ENCODE measurements at places on chromosomes 2 and 18.

DNA sequence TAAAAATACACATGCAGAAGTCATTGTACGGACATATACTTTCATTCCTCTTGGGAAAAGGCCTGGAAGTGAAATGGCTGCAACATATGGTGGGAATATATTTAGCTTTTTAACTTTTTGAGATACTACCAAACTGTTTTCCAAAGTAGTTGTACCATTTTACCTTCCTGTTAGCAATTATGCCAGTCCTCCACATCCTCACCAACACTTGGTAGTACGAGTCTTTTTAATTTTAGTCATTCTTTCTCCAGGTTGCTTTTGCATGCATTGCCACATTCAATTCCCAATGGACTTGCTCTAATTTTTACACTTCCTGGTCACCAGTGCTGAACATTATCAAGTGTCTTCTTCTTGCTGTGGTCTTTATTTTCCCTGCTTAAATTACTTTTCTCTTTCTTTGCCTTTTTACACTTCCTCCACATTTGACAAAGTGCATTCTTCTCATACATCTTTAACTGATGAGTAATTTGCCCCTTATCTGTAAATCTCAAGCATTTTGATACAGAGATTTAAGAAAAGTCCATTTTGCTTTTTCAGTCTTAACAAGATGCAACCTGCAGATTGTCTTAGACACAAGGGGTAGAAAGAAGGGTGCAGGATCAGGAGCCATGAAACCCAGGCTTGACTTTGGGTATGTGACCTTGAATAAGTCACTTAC is 14.5 kb downstream of the VIT start:
- DNase-seq: no peak

GRCh38 chr18:35852786-35853185 is 119.7 kb upstream of the RMP24 start:
- no peak for DNase-seq

DNA sequence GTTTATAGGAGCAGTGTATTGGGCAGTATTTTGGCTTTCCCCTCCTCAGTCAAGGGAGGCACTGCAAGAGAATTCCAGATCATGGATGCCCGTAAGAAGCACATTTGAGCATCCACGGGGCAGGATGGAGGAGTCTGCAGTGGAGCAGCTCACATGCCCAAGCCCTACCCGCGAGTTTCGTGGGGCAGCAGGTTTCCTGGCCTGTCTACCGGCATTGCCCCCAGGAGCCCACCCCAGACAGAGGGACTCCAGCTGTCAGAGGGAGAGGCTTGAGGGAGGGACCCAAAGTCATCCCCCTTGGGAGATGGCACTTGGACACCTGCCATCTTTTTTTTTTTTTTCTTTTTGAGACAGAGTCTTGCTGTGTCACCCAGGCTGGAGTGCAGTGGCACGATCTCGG is 31.3 kb downstream of the TMEM177 start:
- DNase-seq: no peak

DNA sequence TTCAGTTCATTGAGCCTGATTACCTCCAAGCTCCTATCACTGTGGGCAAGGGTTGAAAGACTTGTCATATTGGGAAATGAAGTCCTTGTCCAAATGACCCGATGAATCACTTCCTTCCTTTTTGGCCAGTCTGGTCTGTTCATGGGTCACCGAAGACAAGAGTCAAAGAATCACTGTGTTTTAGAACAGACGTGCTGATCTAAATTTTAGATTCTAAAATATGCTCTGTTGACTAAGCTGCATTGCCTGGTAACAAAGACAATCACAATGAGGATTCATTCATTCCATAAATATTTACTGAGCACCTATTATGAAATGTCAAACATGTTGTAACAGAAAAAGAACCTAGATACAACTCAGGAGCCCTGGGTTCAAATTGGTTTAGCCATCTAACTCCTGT is 99.4 kb upstream of the RND3 start:
- no peak for DNase-seq

GRCh38 chr18:25099895-25100294 is 252.1 kb downstream of the ZNF521 start:
- no peak for DNase-seq

DNA sequence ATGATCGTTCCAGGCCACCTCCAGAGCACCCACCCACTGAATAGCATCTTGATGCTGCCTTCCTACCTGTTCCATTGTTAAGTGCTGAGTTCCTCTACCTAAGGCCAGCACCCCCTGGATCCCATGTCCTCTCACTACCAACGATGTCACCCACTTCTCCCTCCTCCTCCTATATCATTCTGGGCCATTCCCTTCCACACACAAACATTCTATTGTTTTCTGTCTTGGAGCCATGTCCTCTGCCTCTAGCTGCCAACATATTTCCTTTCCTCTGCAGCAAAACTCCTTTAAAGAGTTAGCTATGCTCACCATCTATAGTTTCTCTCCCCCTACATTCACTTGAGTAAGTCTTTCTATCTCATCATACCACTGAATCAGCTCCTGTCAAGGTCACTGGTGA is 64.0 kb upstream of the ACKR3 start:
- no peak for DNase-seq

DNA sequence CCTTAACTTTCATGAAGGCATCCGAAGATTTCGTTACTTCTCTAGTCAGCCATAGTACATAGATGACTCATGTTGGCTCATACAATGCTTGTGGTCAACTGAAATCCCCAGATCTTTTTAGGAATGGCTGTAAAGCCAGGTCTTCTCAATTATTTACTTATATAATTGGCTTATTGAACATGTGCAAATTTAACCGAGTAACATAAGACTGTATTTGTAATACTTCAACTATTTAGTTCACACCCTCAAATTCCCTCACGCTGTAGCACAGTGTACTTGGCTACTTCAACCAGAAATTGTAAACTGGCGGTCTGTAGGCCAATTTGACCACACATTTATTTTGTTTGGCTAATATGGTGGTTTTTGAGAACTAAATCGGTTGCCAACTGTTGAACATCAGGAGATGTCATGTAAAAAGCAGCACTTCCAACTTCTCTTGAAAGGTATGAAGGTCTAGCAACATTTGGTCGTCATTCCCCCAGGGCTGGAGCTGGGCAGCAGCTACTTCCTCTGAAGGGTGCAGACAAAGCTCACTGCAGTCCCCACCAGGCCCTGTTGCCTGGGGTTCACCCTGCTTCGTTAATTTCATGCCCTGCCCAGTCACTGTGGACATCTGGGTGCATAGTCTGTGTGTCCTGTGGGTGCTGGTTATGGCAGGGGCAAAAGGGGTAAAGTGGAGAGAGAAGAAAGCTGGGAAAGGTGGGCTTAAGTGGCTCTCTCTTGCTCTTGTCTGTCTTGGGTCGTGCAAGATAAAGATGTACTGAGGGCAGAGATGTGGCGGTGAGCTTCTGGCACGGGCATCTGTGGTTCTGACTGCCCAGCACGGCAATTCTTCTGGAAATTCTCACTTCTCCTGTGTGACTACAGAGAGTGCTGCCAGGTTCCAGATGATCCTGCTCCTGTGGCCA is 3.2 kb upstream of the SH3RF3 start:
- DNase-seq: no peak

DNA sequence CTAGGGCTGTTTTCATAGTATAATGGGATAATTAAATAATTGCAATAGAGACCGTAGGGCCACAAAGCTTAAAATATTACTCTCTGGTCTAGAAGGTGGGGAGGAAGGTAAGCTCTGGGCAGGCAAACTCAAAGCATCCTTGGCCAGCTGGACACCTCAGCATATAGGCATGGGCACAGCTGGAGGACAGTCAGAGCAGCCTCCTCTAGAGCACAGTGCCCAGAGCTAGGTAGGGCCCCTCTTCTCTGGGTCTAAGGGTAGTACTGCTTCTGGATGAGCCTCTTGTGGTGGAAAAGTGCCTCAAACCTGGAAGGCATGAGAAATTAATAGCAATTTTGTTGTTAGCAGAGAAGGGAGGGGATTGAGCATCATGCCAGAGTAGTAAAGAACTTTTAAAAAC is 291.3 kb upstream of the FBXO11 start:
- DNase-seq: no peak

DNA sequence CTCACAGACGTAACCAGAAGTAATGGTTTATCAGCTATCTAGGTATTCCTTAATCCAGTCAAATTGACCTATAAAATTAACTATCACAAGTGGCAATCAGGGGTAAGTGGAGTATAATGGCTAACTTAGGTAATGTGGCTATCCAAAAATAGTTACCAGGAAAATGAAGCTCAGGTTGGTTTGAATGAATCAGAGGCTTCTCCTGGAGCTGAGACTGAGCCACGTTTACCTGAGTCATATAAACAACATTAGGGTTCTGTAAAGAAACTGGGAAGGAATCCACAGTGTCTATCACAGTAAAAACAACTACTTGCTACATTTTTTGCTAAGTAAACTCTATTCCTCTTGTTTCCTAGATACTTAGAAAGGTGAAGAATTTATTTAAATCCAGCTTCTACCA is 236.0 kb upstream of the SPHKAP start:
- no peak for DNase-seq

DNA sequence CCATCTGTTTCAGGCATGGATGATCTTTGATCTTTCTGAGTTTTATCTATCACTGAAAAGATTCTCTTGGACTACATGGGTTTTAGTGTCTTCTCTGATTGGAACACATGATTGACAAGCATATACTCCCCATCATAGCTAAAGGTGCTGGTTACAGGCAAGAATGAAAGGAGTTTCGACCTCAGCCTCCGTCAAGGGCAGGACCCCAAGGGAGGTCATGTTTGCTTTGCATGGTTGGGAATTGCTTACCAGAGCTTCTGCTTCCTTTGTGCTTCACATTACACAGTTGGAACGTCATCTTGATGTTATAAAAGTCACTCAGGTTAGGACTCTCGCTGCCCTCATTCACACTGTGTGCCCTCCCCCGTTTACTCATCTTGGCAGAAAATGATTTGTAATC is 287.7 kb downstream of the PIK3C3 start:
- no peak for DNase-seq

DNA sequence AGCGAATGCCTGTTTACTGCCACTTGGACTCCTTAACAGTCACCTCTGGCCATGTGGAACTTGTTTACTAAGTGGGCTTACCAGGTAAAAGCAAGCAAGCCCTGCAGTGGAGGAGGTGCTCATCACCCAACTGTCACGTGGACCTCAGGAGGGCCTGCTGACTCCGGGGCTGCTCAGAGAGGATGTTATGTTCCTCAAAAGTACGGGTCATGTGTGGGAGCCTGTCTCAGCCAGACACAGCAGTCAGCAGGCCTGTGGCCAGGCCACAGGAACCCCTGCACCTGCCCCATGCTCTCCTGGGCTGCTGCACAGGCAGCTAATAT is 36.2 kb downstream of the AMER3 start:
- DNase-seq: no peak

GRCh38 chr2:223001797-223002175 is 50.2 kb upstream of the KCNE4 start:
- DNase-seq: no peak

DNA sequence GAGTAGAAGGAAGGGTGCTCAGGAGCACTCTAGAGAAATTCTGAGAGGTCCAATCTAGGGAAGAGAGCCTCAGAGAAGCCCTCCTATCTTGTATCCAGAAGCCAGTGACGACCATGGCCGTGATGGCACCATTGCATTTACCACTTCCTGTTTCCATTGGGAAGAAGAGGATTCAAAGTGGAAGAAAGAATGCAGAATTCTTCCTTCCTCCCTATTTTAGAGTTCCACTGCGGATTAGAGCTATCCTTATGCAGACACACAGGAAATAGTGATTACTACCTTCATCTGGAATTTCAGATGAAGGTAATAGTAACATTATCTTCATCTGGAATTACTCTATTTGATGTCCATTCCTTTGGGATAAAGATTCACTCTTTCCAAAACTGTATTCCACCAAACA is 45.6 kb upstream of the PCBP1 start:
- no peak for DNase-seq

- DNase-seq: no peak
Observed at GRCh38 chr2:191441496-191442214, 196.5 kb downstream of the MYO1B start.

- DNase-seq: no peak
Observed at GRCh38 chr18:71899707-71900472, 644.3 kb downstream of the CBLN2 start.

DNA sequence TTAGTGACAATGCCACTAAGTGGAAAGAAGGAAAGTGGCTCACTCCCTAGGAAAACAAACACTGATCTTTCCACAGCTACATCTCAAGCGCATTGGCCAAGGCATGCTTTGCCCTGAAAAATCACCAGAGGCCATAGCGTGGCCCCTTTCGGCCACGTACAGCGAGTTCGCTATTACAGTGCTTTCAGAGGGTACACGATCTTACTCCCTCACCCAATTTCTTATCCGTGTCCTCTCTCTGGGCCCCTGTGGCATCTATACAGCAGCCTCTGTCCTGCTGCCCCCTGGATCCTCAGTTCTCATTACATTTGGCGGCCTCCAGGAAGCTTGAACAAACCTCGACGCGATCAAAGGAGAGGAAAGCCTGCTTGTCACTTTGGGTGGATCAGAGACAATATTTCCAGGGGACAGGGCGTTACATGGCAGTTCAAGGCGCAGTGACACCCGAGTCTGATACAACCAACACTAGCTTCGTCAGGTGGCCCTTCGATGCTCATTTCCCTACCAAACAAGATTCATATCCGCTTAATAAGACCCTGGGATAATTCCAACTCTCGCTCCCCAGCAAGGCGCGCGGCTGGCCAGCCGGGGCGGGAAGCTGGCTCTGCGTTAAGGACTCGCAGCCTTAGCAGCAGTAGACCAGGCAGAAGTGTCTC is 941 bp downstream of the SKOR2 start:
- no peak for DNase-seq

DNA sequence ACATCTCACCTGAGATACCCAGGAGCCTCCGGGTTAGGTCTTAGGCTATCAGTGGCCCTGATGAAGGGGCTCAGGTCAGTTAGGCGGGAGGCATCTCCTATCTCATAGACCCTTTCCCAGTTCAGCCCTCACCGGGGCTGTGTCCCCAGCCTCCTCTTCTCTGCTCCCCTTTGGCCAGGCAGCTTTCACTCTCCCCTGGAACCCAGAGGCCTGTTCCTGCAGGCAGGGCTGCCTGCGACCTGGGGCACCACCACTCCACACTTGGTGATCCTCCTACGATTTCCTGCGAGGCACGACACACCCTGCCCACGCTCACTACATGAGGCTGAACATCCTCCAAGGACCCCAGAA is 51.2 kb downstream of the SFXN5 start:
- DNase-seq: no peak

GRCh38 chr2:162769066-162769465 is 69.5 kb downstream of the KCNH7 start:
- DNase-seq: no peak

DNA sequence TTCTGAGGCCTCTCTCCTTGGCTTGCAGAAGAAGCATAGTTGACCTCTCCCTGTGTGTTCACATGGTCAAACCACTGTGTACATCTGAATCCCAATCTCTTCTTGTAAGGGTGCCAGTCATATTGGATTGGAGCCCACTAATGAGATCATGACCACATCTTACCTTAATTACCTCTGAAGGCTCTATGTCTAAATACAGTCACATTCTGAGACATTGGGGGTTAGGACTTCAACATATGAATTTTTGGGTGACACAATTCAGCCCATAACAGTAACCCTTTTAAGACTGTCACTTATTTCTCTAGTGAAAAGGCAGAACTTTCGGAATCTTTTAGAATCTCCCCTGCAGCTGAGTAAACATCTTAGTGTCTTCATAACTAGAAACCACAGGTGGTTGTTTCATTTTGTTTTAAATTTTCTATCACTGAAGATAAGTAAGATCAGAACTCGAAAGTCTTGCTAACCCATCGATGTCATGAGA is 33.3 kb downstream of the BMP10 start:
- DNase-seq: no peak

- no peak for DNase-seq
Observed at GRCh38 chr18:68152770-68153169, 562.1 kb downstream of the TMX3 start.
